ENCODE measurements at places on chromosomes 1 and 21. TPM values are rescaled to one million over a fixed set of nuclear protein-coding genes. Genes with fewer than 3 reads are reported as not detected.

Gene SYNC
- not detected for total RNA-seq

GRCh38 chr1:192477630-192478029 lies 97.9 kb upstream of the RGS1 start:
- no peak overlapping the region for H3K27ac ChIP-seq
- no peaks in the 10 kb centered on the region for H3K27me3 ChIP-seq
- no peak for DNase-seq
- H3K4me3 ChIP-seq = no peak overlapping the region

Gene WNT3A
- total RNA-seq = not detected

- peak overlapping the region; percentile 22 for H3K4me3 ChIP-seq
- no peak overlapping the region for H3K27ac ChIP-seq
These were observed 44.2 kb upstream of the ECE1 start for GRCh38 chr1:21334214-21335087.

GRCh38 chr1:31752952-31753475 lies 11.1 kb downstream of the ADGRB2 start:
- H3K27me3 ChIP-seq = no peaks in the 10 kb centered on the region
- peaks cover 4% of the 10 kb centered on the region for H3K4me1 ChIP-seq
- DNase-seq = no peak
- no peaks in the 10 kb centered on the region for H3K36me3 ChIP-seq

Gene TBCE
- total RNA-seq = 41.3 TPM

DNA sequence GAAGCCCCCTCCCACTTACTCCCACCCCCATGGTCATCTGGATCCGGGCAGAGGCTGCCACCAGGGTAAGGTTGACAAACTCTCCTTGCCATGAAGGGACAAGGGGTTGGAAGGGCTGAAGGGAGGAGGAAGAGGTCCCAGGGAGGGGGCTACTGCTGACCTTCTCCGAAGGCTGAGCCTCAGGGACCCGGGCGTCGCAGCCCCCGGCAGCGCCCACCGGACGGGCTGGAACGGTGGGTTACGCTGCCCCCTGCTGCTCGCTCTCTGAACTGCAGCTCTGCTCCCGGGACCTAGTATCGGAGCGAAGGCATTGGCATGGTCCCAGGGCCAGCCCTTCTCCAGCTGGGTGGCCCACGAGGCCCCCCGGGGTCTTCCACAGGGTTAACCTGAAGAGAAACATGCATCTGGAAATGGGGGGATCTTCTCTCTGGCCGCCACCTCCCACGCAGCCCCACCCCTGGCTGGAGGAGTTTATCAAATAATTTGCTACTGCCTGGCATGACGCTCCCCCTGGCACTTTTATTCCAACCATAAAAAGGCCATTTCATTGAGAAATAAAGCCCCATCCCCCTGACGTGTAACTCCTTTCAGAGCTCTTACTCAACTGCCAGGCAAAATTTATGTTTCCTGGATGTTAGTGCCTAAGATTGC lies 70.4 kb upstream of the TARDBP start:
- peak; percentile 80 for DNase-seq
- H3K4me3 ChIP-seq = peak overlapping the region; percentile 20
- H3K4me1 ChIP-seq = peaks cover 20% of the 10 kb centered on the region
- no peaks in the 10 kb centered on the region for H3K36me3 ChIP-seq
- H3K27ac ChIP-seq = no peak overlapping the region
